Fibroblast of skin of right biceps (primary cell): ENCODE measurements at places on chromosomes 7 and 10.

DNA sequence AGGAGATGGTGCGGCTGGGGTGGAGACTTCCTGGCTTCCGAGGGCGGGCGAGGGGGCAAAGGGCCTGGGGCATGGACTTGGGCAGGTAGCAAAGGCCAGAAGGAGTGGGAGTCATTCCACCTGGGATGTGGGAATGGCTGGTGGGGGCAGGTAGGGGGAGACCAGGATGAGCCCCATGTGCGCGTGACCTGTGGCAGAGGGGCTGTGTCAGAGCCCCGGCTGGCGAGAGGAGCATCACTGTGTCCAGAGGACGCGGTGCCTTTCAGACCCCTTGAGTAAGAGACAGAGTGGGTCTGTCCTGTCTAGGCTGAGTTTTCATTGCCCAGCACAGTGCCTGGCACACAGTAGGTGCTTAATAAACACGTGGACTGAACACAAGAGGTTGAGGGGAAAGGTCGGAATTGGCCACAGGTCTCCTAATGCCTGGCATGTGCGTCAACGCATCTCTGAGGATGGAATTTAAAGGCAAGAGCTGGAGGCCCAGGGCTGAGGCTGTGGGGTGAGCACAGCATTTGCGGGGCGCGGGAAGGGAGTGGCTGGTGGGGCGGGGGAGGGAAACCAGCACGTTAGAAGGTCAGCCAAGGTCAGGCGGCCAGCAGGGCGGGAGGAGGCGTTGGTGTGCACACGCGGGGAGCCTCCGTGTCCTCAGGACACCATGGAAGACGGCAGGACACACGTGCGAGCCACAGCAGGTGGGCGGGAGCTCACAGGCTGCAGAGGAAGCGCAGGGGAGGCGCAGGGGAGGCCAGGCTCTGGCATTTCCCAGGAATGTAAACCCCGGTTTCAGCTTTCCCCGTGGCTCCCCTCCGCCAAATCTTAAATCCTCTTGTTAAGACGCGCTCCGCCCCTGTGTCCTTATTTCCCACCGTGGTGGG lies 51.8 kb downstream of the CUX1 start:
- DNase-seq, result no peak

GRCh38 chr10:50527442-50528043 lies 96.2 kb downstream of the SGMS1 start:
- DNase-seq, result no peak

DNA sequence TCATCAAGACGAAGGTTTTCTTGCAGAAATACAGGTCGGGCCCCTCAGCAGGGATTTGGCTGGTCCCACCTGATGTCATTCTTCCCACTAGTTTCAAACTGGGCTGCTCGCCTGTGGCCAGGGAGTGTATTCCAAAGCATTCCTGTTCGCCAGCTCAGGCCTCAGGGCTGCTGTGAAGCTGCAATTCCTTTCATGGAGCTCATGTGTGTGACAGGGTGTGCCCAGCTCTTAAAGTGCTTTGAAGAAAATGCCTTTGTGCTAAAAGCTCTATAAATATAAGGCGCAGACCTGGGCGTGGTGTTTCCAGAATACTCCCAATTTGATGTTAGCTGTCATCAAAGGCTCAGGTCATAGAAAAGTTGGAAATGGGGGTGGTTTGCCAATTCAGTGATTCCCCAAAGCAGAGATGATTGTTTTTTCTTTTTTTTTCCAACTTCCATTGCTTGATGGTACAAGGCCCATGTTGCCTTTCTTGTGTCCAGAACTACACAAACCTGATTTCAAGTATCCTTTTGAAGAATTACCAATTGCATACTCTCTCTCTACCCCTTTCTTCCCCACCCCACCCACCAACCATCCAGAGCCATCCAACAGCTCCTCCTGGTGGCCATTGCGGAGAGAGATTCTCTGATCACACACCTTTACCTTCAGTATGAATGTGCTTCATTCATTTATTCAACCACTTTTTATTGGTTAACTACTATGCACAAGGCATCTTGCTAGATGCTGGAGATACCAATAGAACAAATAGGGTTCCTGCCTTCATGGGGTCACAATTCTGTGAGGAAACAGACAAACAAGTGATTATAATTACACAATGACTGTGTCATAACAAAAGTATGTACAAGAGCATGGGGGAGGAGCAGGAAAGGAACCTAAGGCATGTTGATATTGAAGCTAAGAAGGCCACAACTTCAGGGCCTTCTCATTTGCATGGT lies 297.3 kb upstream of the LYZL1 start:
- DNase-seq, result peak; percentile 81

- no peak for DNase-seq
Measured at GRCh38 chr10:28561531-28561930, 28.6 kb downstream of the WAC start.

DNA sequence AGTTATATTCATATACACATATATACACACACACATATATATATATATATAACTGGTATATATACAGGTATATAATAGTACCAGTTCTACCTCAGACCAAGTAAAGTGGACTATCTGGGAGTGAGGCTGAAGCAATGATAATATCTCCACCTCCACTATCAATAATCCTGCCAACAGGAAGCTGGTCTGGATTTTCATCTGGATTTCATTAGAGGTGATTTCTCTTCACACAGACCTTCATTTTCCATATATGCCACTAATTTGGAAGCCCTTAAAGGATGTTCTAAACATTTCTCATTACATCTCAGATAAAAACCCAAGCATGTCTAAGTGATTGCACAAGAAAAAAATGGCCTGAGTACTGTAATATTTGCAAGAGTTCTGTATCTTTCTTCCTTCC lies 1.7 kb upstream of the SLC35B4 start:
- peak; percentile 20 for DNase-seq

GRCh38 chr10:118139321-118139720 lies 92.6 kb upstream of the RAB11FIP2 start:
- peak; percentile 61 for DNase-seq

DNA sequence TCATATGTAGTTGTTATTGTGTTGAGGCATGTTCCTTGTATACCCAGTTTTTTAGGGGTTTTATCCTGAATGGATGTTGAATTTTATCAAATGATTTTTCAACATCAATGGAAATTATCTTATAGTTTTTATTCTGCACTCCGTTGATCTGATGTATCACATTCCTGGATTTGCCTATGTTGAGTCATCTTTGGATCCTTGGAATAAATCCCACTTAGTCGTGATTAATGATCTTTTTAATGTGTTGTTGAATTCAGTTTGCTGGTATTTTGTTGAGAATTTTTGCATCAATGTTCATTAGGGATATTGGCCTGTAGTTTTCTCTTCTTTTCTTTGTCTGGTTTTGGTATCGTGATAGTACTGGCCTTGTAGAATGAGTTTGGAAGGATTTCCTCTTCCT lies 648.6 kb upstream of the GRM3 start:
- peak; percentile 6 for DNase-seq

DNA sequence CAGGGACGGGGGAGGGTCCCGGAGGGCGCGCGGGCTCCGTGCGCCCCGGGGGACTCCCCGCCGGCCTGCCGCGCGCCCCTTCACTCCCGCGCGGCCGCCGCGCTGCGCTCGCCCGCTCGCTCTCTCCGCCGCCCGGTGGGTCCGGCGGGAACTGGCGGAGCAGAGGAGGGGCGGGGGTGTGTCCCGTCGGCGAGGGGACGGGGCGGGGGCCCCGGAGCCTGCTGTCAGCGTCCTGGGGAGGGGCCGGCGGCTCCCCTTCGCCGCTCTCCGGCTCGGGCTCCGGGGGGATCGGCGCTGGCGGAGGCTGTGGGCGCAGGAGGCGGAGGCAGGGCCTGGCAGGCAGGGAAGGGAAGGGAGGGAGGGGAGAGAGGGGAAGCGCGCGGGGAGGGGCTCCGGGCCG lies at the start of gene SH3PXD2A:
Gene SH3PXD2A (minus strand): TSS at position 153 of the 400 bp plus-strand sequence. CDS start 310 bp downstream, outside the sequence.
- peak; percentile 51 for DNase-seq

GRCh38 chr10:84005403-84005802 lies 133.9 kb upstream of the GHITM start:
- DNase-seq, result no peak

DNA sequence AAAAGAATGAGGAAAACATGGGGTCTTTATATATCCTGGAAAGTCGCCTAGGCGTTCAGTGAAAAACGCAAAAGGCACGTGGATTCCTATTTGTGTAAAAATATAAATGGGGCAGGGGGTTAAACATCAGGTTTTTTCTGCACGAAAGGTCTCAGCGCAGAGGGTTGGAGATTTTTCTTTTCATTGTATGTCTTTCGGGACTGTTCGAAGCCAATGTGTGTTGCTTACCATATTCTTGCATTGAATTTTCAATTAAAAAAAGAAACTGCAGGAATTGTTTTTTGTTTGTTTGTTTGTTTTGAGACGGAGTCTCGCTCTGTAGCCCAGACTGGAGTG lies 169.2 kb downstream of the UBE2H start:
- no peak for DNase-seq

DNA sequence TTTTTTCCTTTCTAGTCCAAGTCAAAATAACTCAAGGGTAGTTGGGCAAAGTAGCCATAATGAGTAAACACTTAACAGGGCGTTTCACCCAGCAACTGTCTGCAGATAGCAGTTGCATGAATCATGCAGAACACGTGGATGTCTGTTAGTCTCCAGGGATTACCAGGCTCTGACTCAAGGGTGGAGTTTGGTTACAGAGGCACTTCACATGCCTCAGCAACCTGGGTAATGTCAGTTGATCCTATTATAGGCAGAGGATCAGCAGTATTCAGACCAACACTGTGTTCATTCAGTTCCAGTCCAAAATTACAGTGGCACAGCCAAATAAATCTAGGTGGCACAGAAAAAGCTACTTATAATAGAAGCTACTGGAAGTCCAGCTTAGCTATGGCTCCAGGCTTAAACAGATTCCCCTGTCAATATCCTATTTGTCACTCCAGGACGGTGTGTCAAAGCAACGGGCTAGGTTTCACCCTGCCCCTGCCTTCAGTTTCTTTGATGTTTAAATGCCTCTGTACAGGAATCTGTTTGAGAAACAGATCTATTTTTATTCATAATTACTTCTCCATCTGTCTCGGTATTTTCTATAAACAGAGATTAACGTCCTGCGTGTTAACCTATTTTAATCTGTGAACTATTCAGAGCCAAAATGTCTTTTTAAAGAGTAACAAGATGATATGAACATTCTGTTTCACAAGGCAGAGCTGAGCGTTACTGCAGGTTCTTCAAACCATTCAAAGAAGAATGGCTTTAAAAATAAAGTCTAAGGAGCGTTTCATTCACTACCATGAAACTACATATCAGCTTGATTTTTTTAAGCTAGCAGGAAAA lies 162.6 kb upstream of the AKR1E2 start:
- DNase-seq, result peak; percentile 99

DNA sequence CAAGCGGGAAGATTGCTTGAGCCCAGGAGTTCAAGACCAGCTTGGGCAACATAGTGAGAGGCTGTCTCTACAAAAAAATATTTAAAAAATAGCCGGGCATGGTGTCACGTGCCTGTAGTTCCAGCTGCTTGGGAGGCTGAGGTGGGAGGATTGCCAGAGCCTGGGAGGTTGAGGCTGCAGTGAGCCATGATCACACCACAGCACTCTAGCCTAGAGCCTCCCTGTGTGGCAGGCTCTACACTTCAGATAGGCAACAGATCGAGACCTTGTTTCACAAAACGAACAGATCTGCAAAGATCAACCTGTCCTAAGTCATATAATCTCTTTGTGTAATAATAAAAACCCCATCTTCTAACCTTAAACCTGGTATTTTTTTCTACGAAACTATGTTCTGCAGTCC lies 76.8 kb downstream of the PTEN start:
- no peak for DNase-seq

- no peak for DNase-seq
Measured at GRCh38 chr7:15204421-15204820, 301.9 kb upstream of the DGKB start.

DNA sequence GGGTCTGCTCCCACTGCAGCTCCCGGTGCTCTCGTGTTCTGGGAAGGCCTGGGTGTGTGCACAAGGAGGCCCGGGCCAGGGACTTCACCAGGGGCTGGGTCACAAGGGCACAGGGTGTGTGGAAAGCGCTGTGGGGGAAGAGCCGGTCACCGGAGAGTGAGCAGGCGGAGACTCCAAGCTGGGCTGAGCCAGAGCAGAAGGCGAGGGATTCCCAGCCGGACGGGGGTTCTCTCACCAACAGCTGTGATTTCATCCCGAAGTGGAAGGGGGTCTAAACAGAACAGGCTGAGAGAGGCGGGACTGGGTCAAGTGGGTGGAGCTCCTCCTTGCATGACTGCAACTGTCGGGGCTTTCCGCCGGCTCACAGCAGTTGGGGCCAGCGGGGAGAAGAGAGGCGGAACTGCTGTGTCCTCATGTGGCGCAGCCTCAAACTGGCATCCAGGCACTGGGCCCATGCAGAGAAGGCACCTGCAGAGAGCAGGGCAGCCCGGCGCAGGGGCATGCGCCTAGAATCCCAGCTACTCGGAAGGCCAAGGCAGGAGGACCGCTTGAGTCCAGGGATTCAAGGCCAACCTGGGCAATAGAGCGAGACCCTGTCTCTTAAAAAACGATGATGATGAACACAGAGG lies 7.6 kb upstream of the ORAI2 start:
- DNase-seq, result no peak
